Upper lobe of right lung (tissue), 1 donor: ENCODE measurements at places on chromosomes 2 and 18. TPM values are rescaled to one million over a fixed set of nuclear protein-coding genes. Genes with fewer than 3 reads are reported as not detected.

DNA sequence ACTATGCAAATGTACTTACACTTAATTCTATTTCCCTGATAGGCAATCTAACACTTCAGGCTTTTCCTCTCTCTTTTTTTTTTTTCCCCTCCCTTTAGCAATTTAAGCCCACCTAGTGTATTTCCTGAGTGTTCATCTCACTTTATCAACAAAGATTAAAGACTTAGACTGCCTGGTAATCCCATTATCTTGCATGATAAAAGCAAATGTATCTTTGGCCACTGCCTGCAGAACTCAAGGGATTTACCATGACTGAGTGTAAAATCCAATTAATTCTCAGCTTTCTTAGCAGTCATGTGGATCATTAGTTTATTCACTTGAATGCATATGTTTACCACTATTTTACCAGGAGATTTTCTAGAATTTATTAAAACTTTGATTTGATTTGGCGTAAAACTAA, 1102.2 kb upstream of the GYPC start:
- H3K4me1 ChIP-seq, result no peaks in the 10 kb centered on the region
- no peak overlapping the region for H3K4me3 ChIP-seq
- H3K36me3 ChIP-seq, result no peaks in the 10 kb centered on the region

GRCh38 chr2:177604271-177605065, 211.9 kb downstream of the AGPS start:
- no peak for DNase-seq
- no peaks in the 10 kb centered on the region for H3K27me3 ChIP-seq
- H3K36me3 ChIP-seq, result no peaks in the 10 kb centered on the region
- H3K4me3 ChIP-seq, result no peak overlapping the region

GRCh38 chr2:120776649-120777048, 41.0 kb downstream of the GLI2 start:
- no peak overlapping the region for H3K4me3 ChIP-seq
- no peak overlapping the region for H3K27ac ChIP-seq
- H3K4me1 ChIP-seq, result no peaks in the 10 kb centered on the region

- H3K36me3 ChIP-seq, result no peaks in the 10 kb centered on the region
- H3K27me3 ChIP-seq, result no peaks in the 10 kb centered on the region
- no peak for DNase-seq
- no peak overlapping the region for H3K27ac ChIP-seq
- H3K4me1 ChIP-seq, result no peaks in the 10 kb centered on the region
Observed at GRCh38 chr2:215269397-215270117, 42.3 kb upstream of the ATIC start.

DNA sequence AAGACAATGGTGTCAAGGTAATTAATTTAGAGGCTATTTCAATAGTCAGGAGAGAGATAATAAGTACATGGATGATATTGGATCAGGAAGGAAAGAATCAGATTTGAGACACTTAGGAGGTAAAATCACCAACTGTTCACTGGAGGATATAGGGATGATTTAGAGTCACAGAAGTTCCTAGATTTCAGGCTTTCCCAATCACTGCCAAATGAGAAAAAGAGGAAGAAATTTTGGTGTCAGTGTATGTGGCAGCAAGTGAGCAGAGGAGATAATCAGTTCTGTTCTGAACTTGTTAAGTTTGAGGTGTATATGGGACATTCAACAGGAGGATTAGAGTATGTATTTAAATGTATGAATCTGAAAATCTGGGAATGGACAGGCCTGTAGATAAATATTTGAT, 640.4 kb downstream of the NR4A2 start:
- H3K27me3 ChIP-seq, result no peaks in the 10 kb centered on the region
- H3K36me3 ChIP-seq, result no peaks in the 10 kb centered on the region
- H3K27ac ChIP-seq, result no peak overlapping the region

DNA sequence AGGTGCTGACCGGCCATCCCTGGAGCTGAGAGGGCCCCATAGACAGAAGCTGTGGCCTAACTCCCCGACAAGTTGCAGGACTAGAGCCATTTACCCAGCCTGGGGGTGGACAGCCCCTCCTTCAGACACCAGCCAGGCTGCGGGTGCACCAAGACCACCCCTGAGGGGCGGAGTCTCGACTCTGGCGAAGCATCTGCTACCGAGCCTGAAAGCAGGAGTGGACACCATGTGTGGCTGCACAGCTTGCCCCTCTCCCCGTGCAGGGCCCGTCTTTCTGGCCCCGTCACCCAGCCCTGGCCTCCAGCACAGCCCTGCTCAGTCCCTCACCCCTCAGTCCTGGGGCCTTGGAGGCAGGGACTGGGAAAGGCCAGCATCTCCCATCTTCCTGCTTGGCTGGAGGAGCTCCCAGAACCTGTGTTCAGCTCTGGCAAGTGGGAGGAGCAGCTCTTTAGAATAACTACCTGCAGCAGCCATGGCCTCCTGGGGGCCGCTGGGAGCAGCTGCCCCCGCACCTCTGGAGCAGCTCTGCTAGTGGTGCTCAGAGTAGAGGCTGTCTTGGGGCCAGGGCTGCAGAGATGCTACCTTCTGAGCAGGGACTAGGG, 275.8 kb downstream of the NDUFA10 start:
- H3K36me3 ChIP-seq, result no peaks in the 10 kb centered on the region
- no peaks in the 10 kb centered on the region for H3K27me3 ChIP-seq
- H3K4me1 ChIP-seq, result peaks cover 11% of the 10 kb centered on the region
- no peak for DNase-seq
- no peak overlapping the region for H3K4me3 ChIP-seq

GRCh38 chr2:136538489-136538888, 226.9 kb upstream of the THSD7B start:
- no peaks in the 10 kb centered on the region for H3K4me1 ChIP-seq
- H3K27me3 ChIP-seq, result no peaks in the 10 kb centered on the region
- no peaks in the 10 kb centered on the region for H3K36me3 ChIP-seq
- H3K27ac ChIP-seq, result no peak overlapping the region

DNA sequence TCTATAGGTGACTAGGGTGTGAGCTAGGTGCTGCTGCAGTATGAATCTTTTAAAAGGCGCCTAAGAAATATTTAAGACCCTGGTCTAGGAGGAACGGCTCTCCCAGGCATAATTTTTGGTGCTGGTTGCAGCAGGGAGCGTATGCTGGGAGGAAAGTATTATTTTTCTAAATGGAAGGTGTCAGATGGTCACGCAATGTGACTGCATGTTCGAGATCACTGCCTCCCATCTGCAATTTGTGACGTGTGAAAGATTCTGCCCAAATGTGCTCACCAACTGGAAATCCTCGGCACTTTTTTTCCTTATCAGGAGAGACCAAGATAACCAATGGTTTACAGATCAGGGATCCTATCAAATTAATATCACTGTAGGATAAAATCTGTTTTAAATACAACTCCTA, 95.6 kb upstream of the KLHL14 start:
- H3K36me3 ChIP-seq, result no peaks in the 10 kb centered on the region
- no peak overlapping the region for H3K4me3 ChIP-seq
- no peaks in the 10 kb centered on the region for H3K27me3 ChIP-seq
- DNase-seq, result no peak
- H3K27ac ChIP-seq, result no peak overlapping the region

DNA sequence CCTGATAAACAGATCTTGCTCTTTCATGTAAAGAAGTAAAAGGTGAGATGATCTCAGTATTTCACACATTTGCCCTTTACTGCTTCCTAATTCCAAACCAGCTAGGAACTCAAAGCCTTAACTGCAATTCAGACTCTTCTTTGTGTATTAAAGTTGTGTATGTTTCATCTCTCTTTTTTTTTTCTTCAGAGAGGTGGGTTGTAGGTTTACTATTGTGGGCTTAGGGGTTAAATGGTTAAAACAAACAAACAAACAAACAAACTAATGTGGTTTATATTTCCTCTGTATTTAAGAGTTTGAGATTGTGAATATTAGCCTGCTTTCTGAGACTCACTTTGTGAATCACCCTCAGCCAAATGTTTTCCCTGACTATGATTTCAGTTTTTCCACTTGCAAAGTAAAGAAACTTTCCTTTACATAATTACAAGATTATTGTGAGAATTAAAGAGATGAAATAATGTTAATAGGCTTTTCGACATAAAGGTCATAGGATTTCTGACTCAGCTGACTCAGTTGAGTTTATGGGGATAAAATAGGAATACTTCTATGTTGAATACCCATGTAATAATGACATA, 2.8 kb downstream of the GULP1 start:
- peak overlapping the region; percentile 89 for H3K27ac ChIP-seq
- no peaks in the 10 kb centered on the region for H3K36me3 ChIP-seq
- no peak for DNase-seq
- H3K4me3 ChIP-seq, result peak overlapping the region; percentile 72

DNA sequence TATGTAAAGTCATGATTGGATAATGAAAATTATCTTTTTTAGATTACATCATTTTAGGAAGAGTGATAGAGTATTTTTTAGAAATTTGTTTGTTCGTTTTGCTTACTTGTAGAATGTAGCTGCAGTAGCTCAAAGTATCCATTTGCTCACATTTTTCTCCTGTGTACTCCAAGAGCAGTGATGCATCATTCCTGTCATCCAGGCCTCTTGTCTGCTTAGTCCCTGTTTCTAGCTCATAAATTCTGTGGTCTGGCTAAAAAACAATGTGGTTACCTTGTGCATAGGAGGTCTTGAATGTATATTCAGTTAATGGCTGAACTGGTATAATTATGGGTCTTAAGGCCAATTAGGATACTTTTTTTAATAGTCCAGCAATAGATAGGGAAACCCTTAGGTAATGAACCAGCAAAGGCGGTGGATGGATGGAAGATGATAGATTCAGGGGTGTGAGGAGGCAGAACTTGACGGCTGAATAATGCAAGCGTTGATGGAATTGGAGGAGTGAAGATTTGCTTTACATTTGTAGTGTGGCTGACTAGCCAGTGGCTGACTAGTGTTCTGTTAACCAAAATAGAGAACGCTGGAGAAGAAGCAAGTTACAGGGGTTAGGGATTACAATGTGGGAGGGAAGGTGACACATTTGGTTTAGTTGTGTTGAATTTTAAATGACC, 145.0 kb downstream of the ZNF407 start:
- no peak overlapping the region for H3K27ac ChIP-seq
- H3K4me1 ChIP-seq, result no peaks in the 10 kb centered on the region
- H3K4me3 ChIP-seq, result no peak overlapping the region
- H3K36me3 ChIP-seq, result no peaks in the 10 kb centered on the region

DNA sequence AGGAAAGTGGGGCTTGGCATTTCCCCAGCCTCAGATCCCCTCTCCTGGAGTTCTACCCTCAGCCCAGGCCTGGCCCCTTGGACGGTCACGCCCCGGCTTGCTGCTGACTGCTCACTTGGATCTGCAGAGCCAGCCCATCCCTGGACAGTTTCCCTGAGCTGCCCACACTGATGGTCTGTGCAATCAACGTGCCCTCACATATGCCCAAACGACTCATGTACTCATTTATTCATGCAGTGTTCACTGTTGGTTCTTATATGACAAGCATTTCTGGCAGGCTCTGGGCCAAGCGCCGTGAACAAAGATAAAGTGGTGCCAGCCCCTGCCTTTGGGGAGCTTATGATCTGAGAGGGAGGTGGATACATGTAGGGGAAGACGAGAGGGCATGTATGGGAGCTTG, 20.3 kb upstream of the GLI2 start:
- peaks cover 2% of the 10 kb centered on the region for H3K27me3 ChIP-seq
- no peaks in the 10 kb centered on the region for H3K36me3 ChIP-seq
- no peak overlapping the region for H3K27ac ChIP-seq
- H3K4me1 ChIP-seq, result no peaks in the 10 kb centered on the region
- peak; percentile 38 for DNase-seq
- H3K4me3 ChIP-seq, result no peak overlapping the region

- no peak for DNase-seq
- no peaks in the 10 kb centered on the region for H3K27me3 ChIP-seq
- H3K36me3 ChIP-seq, result peaks cover 81% of the 10 kb centered on the region
Observed at GRCh38 chr2:101854877-101855276, 136.9 kb upstream of the IL1R2 start.

- no peak for DNase-seq
- no peak overlapping the region for H3K4me3 ChIP-seq
- no peaks in the 10 kb centered on the region for H3K27me3 ChIP-seq
- H3K4me1 ChIP-seq, result peaks cover 10% of the 10 kb centered on the region
- no peaks in the 10 kb centered on the region for H3K36me3 ChIP-seq
Observed at GRCh38 chr2:216743781-216744180, 48.4 kb upstream of the IGFBP5 start.

GRCh38 chr2:36650031-36650829, 46.3 kb upstream of the VIT start:
- DNase-seq, result no peak
- H3K4me1 ChIP-seq, result no peaks in the 10 kb centered on the region
- H3K27me3 ChIP-seq, result no peaks in the 10 kb centered on the region
- H3K27ac ChIP-seq, result no peak overlapping the region

DNA sequence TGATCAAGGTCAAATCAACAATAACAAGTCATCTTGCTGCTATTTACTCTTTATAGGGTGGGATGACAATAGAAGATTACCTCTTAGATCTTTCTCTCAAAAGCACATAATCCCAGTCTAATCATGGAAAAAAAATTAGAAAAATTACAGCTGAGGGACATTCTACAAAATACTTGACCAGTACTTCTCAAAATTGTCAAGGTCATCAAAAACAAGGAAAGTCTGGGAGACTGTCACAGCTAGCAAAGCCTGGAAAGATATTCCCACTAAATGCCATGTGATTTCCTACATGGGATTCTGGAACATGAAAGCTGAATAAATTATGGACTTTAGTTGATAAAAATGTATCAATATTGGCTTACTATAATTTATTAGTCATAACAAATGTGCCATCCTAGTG, 276.2 kb downstream of the RNF144A start:
- H3K27me3 ChIP-seq, result no peaks in the 10 kb centered on the region
- DNase-seq, result no peak
- H3K27ac ChIP-seq, result no peak overlapping the region
- H3K36me3 ChIP-seq, result no peaks in the 10 kb centered on the region

NEB gene
- total RNA-seq, result 1.9 TPM

STK11IP gene
- 25.7 TPM for total RNA-seq

CYB5A gene
- 399 TPM for total RNA-seq

GCKR gene
- total RNA-seq, result not detected

TWSG1 gene
- total RNA-seq, result 37.6 TPM

NEU4 gene
- 0.23 TPM for total RNA-seq

PDE11A gene
- not detected for total RNA-seq

REG3G gene
- not detected for total RNA-seq
